ENCODE measurements at places on chromosomes 7 and 10.
A peak's percentile ranks its signal among the peaks of the same experiment; 100 is the strongest.

DNA sequence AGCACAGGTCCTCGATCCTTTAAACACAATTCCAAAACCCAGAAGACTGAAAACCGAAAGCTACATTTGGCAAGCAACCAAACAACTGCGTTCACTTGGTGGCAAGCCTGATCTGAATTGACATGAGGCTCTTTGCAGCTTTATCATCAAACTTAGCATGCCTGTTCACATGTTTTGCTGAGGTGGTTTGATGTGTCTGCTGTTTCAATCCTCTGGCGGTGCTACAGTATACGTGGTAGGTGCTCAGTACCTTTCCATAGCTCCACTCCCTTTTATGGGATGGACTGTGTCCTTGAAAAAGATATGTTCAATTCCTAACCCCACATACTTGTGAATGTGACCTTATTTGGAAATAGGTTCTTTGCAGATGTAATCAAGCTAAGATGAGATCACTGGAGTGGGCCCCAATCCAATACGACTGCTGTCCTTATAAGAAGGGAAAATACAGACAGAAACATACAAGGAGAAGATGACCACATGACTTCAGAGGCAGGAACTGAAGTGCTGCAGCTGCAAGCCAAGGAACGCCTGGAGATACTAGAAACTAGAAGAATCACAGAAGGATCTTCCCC is 33.4 kb downstream of the CCDC6 start:
- DNase-seq: no peak

DNA sequence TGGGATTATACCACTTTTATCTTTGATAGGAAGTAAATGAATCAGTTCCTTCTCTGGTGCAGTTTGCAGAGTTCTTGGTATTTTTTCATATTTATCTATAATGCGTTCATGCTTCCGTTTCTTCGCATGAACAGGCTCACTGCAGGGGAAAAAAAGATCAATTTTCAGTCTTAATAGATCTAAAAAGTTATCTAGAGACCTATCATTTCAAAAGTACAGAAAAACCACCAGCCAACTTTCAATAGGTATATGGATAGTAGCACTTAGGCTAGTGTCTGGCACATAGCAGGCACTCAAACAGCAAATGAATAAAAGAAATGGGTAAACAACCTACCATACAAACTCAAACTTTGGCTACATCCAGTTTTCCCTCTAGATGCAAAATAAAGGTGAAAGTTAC is 5.5 kb downstream of the NOC3L start:
- no peak for DNase-seq

DNA sequence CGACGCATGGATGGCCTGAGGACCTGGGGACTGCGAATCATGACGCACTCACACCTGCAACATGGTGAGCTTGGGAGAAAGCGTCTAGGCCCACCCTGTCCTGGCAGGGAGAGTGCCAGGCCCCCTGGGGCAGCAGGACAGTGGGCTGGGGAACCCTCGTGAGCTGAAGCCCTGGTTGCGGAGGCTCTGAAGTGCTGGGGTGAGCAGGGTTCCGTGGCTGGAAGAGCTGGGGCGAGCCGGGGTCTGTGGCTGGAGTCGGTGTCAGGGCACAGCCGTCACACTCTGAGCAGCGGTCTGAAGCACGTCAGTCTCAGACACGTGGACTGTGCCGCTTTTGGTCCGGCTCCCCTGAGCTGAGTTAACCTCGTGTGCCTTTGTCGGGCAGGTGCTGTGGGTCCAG is 4.7 kb downstream of the SUN1 start:
- no peak for DNase-seq

DNA sequence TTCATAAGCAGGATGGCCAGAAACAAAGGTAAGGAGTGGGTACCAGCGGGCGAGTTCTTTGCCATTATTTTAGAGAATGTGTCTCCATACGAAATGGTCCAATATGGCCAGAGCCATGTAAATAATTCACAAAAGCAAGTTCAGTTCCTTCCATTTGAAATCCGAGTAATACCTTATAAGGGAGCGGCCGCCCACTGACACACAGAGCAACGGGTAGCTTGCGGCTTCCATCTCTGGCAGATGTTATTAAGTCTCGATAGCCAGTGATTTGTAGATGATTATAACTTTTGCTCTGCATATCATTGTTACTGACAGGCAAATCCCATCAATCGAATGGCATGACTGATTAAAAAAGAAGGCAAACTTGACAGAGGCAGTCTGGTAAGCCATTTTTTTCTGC is 63.2 kb downstream of the GFRA1 start:
- DNase-seq: no peak

DNA sequence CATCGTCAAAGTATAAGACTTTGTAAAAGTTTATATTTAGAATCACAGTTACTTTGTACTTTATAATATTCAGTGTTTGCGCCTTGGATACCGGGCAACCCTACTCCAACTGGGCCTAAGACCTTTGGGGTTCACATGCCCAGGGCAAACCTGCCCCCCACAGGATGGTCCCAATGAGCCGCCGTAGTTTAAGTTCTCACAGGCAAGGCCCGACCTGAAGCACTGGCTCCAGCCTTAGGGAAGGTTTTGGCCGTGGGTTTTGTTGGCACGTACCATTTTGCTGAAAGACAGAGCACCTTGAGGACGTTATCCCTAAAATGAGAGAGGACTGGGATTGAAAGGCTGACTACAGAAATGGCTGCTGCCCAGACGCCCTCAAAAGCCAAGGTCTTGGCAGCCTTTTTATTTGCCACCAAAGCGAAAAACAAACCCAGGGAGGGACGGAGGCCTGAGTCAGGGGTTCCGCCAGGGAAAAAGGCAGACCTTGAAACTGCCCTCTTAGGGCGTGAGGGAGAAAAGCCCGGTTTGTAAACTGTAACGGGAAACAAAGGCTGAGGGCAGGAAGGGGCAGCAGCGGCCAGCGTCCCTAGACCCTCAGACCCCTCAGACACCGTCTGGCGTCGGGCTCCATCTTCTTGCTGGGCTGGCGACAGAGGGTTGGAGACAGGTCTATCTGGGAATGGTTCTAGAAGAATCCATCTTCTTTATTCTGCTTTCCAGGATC is at the start of gene CCDC172:
Gene CCDC172, plus strand, starts transcription at position 222 of the 724 bp plus-strand sequence. CDS start 564 bp downstream, outside the sequence.
- DNase-seq: no peak

GRCh38 chr7:20963556-20964280 is 177.0 kb upstream of the SP8 start:
- no peak for DNase-seq

DNA sequence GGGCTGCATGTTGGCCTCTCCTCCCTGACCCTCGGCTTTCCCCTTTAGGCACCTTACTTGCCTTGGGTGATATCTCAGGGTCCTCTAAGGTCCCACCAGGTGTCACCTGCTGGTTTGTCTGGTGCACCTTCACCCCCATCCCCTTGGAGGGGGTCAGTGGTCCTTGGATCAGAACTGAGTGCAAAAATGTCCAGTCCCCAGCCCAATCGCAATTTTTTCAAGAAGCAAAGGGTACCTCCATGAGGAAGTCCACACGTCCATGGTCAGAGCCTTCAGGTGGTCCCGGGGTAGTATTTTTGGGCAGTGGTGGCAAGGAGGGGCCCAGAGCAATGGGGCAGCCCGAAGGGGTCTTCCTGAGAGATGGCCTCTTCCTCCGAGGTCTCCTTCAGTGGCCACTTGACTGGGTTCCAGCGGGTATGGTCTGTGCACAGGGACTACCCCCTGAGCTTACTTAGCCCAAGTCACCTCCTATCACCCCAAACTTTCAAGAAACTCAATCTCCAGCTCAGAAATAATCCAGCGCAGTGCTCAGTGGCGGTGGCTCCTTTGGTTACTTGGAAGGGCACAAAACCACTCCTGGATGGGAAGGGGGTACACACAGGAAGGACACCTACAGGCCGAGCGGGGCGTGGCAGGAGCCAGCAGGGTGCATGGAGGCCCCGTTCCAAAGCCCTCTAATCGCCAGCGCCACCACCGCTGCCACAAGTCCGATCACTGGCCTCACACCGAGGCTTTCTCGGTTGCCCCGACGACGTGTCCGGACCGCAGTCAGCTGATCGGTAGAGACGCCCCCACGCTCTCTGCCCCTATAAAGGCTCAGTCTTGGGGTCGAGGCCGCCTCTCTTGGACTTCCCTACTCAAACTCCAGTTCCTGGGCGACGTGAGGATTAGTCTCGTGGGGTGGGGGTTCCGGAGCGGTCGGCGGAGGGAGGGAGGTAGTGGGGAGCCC is 4.5 kb downstream of the SAP25 start:
- no peak for DNase-seq

DNA sequence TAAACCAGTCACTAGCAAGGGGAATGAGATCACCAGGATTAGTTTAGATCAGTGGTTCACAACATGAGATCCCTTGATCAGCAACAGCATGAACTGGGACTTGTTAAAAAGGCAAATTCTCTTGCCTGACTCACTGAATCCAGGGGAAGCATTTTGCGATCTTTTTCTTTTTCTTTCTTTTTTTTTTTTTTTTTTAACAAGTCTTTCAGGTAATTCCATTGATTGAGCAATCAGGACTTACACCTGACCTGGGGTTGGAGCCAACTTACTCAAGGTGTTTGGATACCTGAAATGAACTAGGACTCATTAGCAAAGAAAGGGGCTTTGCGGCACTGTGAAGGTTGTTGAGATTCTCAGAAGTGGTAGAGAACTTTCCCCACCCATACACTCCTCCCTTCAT is 47.1 kb upstream of the PRR15 start:
- no peak for DNase-seq

GRCh38 chr10:131706476-131706875 is 194.3 kb upstream of the PPP2R2D start:
- no peak for DNase-seq

DNA sequence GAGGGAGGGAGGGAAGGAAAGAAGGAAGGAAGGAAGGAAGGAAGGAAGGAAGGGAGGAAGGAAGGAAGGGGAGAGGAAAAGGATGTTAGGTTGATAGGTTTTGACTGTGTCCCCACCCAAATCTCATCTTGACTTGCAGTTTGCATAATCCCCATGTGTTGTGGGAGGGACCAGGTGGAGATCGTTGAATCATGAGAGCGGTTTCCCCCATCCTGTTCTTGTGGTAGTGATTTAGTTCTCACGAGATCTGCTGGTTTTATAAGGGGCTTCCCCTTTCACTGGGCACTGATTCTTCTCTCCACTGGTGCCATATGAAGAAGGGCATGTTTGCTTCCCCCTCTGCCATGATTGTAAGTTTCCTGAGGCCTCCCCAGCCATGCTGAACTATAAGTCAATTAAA is 15.1 kb upstream of the NUDCD3 start:
- no peak for DNase-seq

DNA sequence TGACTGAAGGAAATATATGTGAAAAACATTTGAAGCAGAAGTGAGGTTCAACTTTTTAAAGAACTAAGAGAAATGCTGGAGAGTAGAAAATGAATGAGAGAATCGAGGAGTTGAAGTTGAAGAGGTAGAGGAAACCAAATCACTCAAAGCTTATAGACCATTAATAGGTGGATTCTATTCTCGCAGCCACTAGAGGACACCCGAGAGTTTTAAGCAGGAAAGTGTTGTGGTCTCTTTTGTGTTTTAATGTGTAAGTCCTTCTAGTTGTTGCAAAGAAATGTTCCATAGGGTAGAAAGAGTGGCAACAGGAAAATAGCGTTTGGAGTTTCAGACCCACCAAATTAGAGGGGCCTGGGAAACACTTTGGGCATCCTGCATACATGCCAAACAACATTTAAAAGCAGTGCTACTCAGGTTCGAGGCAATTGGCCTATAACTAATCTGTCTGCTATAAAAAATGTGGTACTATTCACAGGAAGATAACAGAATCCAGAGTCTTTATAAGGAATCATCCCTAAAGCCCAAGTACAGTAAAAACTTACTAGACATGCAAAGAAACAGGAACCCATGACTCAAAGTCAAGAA is 75.3 kb upstream of the TAS2R16 start:
- no peak for DNase-seq

- no peak for DNase-seq
These were observed 266.1 kb downstream of the HGF start for GRCh38 chr7:81503771-81504170.

DNA sequence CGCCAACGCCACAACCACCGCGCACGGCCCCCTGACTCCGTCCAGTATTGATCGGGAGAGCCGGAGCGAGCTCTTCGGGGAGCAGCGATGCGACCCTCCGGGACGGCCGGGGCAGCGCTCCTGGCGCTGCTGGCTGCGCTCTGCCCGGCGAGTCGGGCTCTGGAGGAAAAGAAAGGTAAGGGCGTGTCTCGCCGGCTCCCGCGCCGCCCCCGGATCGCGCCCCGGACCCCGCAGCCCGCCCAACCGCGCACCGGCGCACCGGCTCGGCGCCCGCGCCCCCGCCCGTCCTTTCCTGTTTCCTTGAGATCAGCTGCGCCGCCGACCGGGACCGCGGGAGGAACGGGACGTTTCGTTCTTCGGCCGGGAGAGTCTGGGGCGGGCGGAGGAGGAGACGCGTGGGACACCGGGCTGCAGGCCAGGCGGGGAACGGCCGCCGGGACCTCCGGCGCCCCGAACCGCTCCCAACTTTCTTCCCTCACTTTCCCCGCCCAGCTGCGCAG is 424 bp downstream of the EGFR start:
- DNase-seq: peak; percentile 41

- no peak for DNase-seq
These were observed 28.4 kb downstream of the SBDS start for GRCh38 chr7:66967029-66967428.

GRCh38 chr7:38699471-38699870 is 68.3 kb upstream of the AMPH start:
- DNase-seq: no peak

DNA sequence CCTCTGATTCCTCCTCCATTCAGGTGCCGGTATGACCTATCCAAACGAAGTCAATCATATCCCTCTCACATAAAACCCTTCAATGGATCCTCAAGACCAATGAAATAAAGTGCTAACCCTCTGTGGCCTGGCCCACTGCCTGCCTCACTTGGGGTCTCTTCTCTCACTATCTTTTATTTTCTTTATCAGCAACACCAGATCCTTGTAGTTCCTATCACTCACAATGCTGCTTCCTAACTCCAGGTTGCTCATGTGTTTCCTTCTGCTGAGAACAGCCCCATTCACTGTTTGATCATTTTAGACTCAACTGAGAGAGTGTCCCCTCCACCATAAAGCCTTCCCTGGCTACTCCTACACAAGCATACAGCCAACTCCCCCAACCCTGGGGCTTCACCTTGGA is 180.6 kb downstream of the DOCK4 start:
- DNase-seq: no peak

- no peak for DNase-seq
These were observed 149.4 kb downstream of the SNX10 start for GRCh38 chr7:26441002-26441521.

DNA sequence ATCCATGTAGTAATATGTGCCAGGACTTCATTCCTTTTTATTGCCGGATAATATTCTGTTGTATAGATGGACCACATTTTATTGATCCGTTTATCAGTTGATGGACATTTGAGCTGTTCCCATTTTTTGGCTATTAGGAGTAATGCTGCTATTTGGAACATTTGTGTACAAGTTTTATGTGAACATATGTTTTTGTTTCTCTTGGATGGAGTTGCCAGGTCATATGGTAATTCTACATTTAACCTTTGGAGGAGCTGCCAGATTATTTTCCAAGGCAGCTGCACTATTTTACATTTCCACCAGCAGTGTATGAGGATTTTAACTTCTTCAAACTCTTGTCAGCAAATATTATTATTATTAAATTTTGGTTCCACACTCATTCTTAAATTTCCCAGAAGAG is 59.2 kb downstream of the C10orf90 start:
- DNase-seq: no peak
